ENCODE measurements at places on chromosomes 7 and 10. TPM values are rescaled to one million over a fixed set of nuclear protein-coding genes. Genes with fewer than 3 reads are reported as not detected.

Gene GIMAP7
- polyA plus RNA-seq = 821 TPM

- H3K4me3 ChIP-seq = no peak overlapping the region
- peaks cover 30% of the 10 kb centered on the region for H3K4me1 ChIP-seq
Observed at GRCh38 chr7:55500117-55500756, 72.1 kb downstream of the VOPP1 start.

- H3K4me1 ChIP-seq = peaks cover 3% of the 10 kb centered on the region
- DNase-seq = no peak
- no peaks in the 10 kb centered on the region for H3K27me3 ChIP-seq
Observed at GRCh38 chr10:112671743-112672142, 224.7 kb downstream of the VTI1A start.

- H3K4me1 ChIP-seq = peaks cover 7% of the 10 kb centered on the region
- no peak for DNase-seq
- H3K4me3 ChIP-seq = no peak overlapping the region
- H3K27ac ChIP-seq = no peak overlapping the region
Observed at GRCh38 chr10:49768329-49768728, 6.2 kb upstream of the OGDHL start.

- no peaks in the 10 kb centered on the region for H3K27me3 ChIP-seq
- H3K27ac ChIP-seq = peak overlapping the region; percentile 97
- no peaks in the 10 kb centered on the region for H3K36me3 ChIP-seq
- no peak for DNase-seq
- H3K4me1 ChIP-seq = peaks cover 98% of the 10 kb centered on the region
Observed at GRCh38 chr10:71750124-71750841, 23.0 kb downstream of the VSIR start.

DNA sequence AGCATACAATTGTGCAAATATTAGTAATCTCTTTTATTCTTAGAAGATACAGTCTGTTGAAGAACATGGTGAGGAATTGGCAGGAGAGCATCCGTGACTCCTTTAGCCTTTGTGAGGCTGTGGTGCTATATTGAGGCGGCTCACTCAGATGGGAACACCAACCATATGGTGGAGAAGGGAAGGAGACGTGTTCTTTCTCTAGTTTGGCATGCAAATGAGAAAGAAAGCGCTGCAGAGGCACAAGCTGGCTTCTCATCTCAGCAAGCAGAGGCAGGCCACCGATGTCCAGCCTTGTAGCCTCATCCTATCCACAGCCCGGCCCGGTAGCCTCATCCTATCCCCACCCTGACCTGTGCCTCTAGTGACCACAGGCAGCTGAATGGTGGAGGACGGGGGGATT is 288.3 kb downstream of the CAMK1D start:
- H3K4me1 ChIP-seq = peaks cover 41% of the 10 kb centered on the region
- H3K36me3 ChIP-seq = no peaks in the 10 kb centered on the region
- no peak overlapping the region for H3K27ac ChIP-seq
- no peak overlapping the region for H3K4me3 ChIP-seq
- DNase-seq = no peak

GRCh38 chr10:108250936-108251620 is 1086.6 kb upstream of the SORCS1 start:
- no peak for DNase-seq
- no peaks in the 10 kb centered on the region for H3K4me1 ChIP-seq
- H3K4me3 ChIP-seq = no peak overlapping the region
- H3K27me3 ChIP-seq = no peaks in the 10 kb centered on the region
- H3K36me3 ChIP-seq = no peaks in the 10 kb centered on the region

GRCh38 chr7:94249631-94250030 is 145.1 kb upstream of the COL1A2 start:
- no peaks in the 10 kb centered on the region for H3K27me3 ChIP-seq
- no peaks in the 10 kb centered on the region for H3K4me1 ChIP-seq
- no peaks in the 10 kb centered on the region for H3K36me3 ChIP-seq
- DNase-seq = no peak

DNA sequence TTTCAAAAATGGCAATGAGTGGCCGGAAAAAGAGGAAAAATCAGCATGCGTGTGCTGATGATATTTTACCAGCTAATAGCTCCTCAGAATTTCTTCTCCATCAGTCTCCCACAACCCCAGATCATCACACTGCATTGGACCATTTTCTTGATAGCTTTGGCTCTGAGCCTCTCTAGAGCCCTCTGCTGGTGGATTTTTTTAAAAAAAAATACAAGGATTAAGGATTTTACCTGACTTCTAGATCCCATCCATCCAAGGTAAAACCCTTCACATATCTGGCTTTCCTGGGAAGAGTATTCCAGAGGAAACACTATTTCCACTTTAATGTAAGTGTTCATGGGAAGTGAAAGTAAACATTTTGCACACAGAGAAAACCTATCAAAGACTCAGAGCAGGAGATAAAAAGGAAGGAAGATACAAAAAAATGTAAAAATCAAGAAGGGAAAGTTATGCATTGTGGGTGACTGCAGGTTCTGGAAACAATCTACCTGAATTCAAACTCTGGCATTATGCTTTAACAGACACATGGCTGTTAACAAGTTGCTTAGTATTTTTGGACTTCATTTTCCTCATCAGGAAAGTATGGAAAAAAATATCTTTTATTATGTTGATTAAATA is 380.9 kb downstream of the LRRTM3 start:
- no peaks in the 10 kb centered on the region for H3K36me3 ChIP-seq
- DNase-seq = no peak
- H3K27me3 ChIP-seq = no peaks in the 10 kb centered on the region
- no peak overlapping the region for H3K4me3 ChIP-seq

DNA sequence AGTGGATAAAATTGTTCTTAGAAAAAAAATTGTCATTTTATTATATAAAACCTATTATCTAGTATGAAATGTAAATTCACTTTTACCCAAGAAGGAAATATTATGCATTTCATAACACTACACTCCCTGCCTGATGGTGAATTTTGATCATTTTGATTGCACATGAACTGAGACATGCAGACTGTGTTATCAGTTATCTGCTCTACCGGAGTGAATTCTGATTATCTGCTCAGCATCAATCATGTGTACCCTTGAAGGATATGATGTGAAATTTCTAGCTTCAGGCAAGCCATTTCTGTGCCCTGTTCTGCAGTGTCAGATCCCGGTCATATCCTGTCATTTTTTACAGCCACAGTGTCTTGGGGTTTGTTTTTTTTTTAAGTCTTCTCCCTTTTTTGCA is 85.0 kb upstream of the FGL2 start:
- H3K4me1 ChIP-seq = no peaks in the 10 kb centered on the region
- no peak overlapping the region for H3K4me3 ChIP-seq
- no peak overlapping the region for H3K27ac ChIP-seq
- H3K36me3 ChIP-seq = peaks cover 23% of the 10 kb centered on the region
- DNase-seq = no peak
- no peaks in the 10 kb centered on the region for H3K27me3 ChIP-seq

- H3K27ac ChIP-seq = no peak overlapping the region
- H3K27me3 ChIP-seq = peaks cover 3% of the 10 kb centered on the region
- no peaks in the 10 kb centered on the region for H3K36me3 ChIP-seq
Observed at GRCh38 chr10:88689366-88689765, 16.7 kb upstream of the LIPK start.

DNA sequence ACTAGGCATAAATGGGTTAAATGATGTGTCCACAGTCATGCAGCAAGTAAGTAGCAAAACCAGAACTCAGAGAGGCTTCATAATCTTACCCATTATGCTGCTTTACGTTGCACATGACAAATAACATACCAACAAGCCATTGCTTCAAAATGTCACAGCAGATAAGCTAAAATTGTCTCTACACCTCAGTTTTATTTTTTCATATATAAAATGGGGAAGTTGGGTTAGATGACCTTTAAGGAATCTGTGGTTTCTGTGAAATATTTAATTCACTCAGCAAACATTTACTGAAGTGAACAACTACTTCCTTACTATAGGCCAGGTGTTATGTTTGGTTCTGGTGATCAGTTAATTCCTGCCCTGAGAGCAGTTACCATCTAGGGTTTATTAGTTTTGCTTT is 2.2 kb upstream of the ASCC1 start:
- peaks cover 68% of the 10 kb centered on the region for H3K4me1 ChIP-seq
- peak overlapping the region; percentile 64 for H3K4me3 ChIP-seq
- DNase-seq = peak; percentile 3

DNA sequence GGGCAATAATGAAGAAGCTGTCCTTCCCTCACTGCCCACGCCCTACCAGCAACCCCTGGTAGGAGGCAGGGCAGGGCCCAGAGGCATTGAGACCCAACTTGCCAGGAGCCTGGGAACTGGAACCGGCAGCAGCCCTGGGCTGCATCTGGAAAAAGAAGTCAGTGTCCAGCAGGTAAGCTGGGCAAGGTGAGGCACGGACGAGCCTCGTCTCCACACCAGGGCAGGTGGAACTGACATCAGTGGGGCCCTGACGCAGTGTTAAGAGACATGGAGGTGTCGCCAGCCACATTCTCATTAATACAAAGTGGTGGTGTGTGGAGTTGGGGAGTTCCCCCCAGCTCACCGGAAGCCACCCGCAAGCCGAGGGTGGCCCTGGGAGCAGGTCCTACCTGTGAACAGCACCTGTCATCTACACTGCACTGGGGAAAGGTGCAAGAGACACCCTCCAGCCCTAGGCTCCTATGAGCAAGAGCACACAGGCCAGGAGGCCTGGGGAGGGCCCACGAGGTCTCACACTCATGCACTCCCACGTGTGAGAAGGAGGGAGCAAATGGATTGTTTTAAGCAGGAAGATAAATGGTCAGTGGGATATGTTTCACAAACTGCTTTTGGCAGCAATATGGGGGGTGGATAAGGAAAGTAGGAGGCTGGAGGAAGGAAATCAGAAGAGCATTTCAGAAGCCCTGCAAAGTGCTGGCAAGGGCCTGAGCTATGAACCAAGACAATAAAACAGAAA is 53.6 kb downstream of the COBL start:
- no peak overlapping the region for H3K4me3 ChIP-seq
- no peaks in the 10 kb centered on the region for H3K36me3 ChIP-seq
- no peak for DNase-seq

GRCh38 chr7:66326501-66327215 is 121.5 kb downstream of the TPST1 start:
- H3K27ac ChIP-seq = no peak overlapping the region
- DNase-seq = no peak
- peaks cover 19% of the 10 kb centered on the region for H3K36me3 ChIP-seq
- H3K27me3 ChIP-seq = peaks cover 2% of the 10 kb centered on the region
- H3K4me3 ChIP-seq = no peak overlapping the region

GRCh38 chr10:43825421-43825820 is 176.7 kb upstream of the ZNF32 start:
- no peaks in the 10 kb centered on the region for H3K27me3 ChIP-seq
- DNase-seq = no peak
- H3K4me3 ChIP-seq = no peak overlapping the region
- H3K36me3 ChIP-seq = no peaks in the 10 kb centered on the region

DNA sequence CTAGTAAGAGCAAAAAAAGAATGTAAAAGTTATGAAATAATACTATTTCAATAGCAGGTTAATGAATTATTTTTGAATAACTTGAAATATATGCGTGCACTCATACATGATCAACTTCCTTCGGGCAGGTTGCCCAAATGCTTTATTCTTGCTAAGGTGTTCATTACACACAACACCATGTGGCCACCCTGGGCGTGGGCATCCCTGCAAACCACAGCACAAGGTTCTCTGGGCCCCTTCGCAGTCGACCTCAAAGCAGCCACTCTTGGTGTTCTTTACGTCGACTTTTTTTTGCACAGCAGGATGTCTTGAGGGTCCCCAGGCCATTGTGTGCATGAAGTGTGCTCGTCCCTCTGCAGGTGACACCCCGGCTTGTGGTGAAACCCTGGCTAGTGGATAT is 300.7 kb upstream of the PITRM1 start:
- H3K27me3 ChIP-seq = peaks cover 10% of the 10 kb centered on the region
- H3K4me1 ChIP-seq = peaks cover 11% of the 10 kb centered on the region
- peak overlapping the region; percentile 77 for H3K4me3 ChIP-seq
- DNase-seq = no peak
- peak overlapping the region; percentile 6 for H3K27ac ChIP-seq

Gene MXI1
- polyA plus RNA-seq = 20.9 TPM

- no peak for DNase-seq
- no peaks in the 10 kb centered on the region for H3K36me3 ChIP-seq
- no peak overlapping the region for H3K27ac ChIP-seq
- H3K4me3 ChIP-seq = no peak overlapping the region
Observed at GRCh38 chr10:125232841-125233240, 72.5 kb upstream of the CTBP2 start.

Gene PNLIPRP1
- not detected for polyA plus RNA-seq

GRCh38 chr7:1127001-1127400 is 33.0 kb downstream of the ZFAND2A start:
- DNase-seq = peak; percentile 21
- H3K27ac ChIP-seq = no peak overlapping the region
- no peaks in the 10 kb centered on the region for H3K27me3 ChIP-seq
- no peaks in the 10 kb centered on the region for H3K4me1 ChIP-seq

GRCh38 chr7:31146030-31146429 is 93.9 kb downstream of the ADCYAP1R1 start:
- no peak for DNase-seq
- H3K4me1 ChIP-seq = no peaks in the 10 kb centered on the region
- no peak overlapping the region for H3K4me3 ChIP-seq
- no peak overlapping the region for H3K27ac ChIP-seq

DNA sequence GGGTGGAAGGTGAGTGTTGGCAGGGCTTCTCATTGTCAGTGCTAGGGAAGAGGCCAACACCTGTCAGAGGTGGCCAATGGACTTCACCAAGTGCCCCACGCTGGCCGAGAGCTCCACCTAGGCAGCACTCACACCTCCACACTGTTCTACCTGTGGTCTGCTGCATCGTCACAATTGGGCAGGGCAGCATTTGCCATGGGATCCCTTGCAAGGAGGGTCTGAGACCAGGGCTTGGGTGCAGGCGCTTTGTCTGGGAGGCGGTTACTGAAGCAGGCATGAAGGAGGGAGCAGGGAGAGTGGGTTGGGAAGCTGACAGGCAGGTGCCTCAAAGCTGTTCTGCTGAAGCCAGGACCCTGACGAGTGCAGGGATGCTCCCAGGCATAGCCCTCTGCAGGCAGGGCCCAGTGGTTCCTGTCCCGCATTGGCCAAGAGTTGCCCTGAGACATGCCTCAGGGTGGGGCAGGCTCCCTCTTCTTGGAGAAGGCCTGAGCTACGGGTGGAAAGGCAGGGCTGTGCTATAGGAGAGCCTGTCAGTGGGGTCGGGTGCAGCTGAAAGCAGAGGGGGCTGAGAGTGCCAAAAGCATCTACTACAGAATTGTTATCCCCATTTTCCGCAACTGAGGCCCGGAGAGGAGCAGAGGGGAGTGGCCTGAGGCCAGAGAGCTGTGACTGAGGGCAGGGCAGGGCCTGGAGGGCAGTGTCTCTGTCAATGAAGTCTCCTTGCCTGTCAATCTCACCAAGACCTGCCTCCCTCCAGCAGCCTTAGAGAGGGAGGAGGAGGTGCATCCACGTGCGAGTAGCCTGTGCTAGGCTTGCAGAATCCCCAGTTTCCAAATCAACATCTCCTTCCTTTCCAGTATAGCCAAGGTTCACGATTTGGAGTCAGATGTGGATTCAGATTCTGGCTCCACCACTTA is 4.0 kb downstream of the RBP3 start:
- no peak for DNase-seq
- no peaks in the 10 kb centered on the region for H3K27me3 ChIP-seq
- H3K36me3 ChIP-seq = no peaks in the 10 kb centered on the region
- no peak overlapping the region for H3K4me3 ChIP-seq
- no peaks in the 10 kb centered on the region for H3K4me1 ChIP-seq

Gene SYNPO2L
- polyA plus RNA-seq = not detected

Gene SFTPA1
- polyA plus RNA-seq = not detected

Gene ANKRD22
- 0.23 TPM for polyA plus RNA-seq

Gene MMS19
- 31.2 TPM for polyA plus RNA-seq

GRCh38 chr10:4061441-4061951 is 276.5 kb upstream of the KLF6 start:
- no peaks in the 10 kb centered on the region for H3K27me3 ChIP-seq
- no peak overlapping the region for H3K4me3 ChIP-seq
- H3K27ac ChIP-seq = no peak overlapping the region
- DNase-seq = no peak

- peaks cover 3% of the 10 kb centered on the region for H3K27me3 ChIP-seq
Observed at GRCh38 chr10:131771634-131772358, 129.0 kb upstream of the PPP2R2D start.

Gene LEP
- polyA plus RNA-seq = not detected

Data from naive thymus-derived CD8-positive, alpha-beta T cell (primary cell).